Activated T-helper 1 cell treated with anti-CD3 and anti-CD28 coated beads, Interleukin-12 subunit alpha, Interleukin-12 subunit beta, Interleukin-2, Interleukin-4 antibody, amounts not matched to agents 30 ng/mL and 10 ng/mL and 1 ng/mL, durations not matched to agents 14 hours and 24 hours and 36 hours (primary cell): ENCODE measurements at places on chromosomes 5 and 9. TPM values are rescaled to one million over a fixed set of nuclear protein-coding genes. Genes with fewer than 3 reads are reported as not detected.

- no peak for DNase-seq
Observed at GRCh38 chr9:133514460-133515239, 10.1 kb downstream of the MYMK start.

GRCh38 chr9:129822898-129823541 lies 916 bp downstream of the TOR1A start:
- DNase-seq, result peak; percentile 11

- no peak for DNase-seq
Observed at GRCh38 chr5:81995407-81995806, 23.6 kb downstream of the ATG10 start.

DNA sequence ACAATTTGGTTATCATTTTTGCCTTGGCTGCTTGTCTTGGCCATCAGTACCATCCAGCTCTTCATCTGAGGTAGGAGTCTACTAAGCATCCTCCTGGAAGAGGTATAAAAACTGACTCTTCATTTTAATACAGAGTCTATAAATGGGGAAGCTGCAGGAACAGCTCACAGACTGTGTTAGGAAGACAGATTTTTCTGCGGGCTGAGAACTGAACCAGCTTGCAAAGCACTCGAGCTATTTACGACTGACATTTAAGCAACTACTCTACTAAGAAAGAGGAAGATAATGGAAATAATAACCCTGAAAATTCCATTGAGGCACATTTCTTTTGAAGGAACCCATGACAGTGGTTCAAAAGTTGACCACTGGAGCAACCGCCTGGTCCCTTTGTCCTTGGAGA lies 314.5 kb upstream of the RFX3 start:
- no peak for DNase-seq

- no peak for DNase-seq
Observed at GRCh38 chr9:104810421-104811339, 46.8 kb downstream of the NIPSNAP3B start.

Gene OBP2B
- not detected in 2 replicates for total RNA-seq

DNA sequence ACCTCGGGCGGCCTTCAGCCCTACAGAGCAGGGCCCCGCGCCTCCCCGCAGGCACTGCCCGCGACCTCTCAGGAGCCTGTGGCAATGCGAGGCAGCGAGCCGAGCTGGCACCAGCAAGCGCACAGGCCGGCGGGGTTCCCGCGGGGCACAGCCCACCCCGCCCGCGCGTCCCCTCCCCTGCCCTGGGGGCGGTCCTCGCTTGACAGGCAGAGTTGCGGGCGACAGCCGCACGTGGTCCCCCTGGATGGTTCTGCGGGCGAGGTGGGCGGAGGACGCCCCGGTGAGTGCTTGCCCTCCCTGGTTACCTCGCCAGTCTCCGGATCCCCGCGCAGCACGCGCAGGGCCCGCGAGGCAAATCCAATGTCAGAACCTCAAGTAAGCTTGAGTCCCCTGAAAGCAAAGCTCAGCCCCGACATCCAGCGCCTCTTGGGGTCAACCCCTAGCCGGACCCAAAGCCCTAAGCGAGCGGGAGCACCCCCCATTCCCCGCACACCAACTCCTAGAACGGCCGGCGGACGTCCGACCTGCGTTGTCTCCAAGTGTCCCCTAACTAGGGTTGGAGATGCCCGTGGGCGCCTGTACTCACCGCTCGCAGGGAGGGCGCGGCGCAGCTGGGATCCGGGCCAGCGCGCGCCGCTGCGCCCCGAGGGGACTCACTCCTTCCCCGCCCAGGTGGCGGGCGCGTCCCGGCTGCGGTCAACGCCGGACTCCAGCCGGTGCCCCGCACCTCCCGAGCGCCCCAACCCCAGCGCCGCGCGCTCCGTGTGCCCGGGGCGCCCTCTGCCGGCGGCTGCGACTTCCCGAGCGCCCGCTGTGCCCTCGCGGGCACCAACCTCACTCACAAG lies at the start of gene DRD1:
Gene DRD1 (minus strand): TSS at position 123 of the 845 bp plus-strand sequence. CDS start 1,083 bp downstream, outside the sequence.
- DNase-seq, result peak; percentile 28
